ENCODE measurements at places on chromosomes 16 and 17.
A peak's percentile ranks its signal among the peaks of the same experiment; 100 is the strongest.

GRCh38 chr17:73311428-73311780 is 397 bp downstream of the CDC42EP4 start:
- peak; percentile 55 for DNase-seq

DNA sequence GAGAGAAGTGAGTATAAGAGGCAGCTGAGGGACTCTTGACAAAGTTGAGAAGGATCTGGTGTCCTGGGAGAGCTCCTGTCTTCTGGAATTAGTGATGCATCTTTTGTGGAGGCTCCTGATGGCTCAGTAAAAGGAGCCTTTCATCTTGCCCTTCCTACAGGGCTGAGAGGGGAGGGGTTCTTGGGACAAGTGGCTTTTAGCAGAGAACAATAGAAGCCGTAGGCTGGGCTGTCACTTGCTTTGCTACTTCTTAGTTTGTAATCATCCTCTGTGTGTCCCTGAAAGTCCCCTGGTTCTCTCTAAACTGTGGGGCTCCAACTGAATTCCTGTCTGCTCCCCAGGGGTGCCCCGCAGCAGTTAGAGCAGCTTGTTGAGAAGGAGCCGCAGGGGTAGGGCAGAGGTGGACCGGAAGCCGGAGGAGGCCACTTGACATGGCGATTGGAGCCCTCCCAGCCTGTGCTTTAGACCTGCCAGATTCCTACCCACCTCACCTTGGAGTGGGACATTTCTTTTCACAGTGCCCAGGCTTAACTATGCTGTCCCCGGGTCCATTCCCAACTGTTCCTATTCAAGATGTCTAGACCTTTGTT is 85.1 kb downstream of the PRKCA start:
- DNase-seq: no peak

GRCh38 chr16:14106457-14106856 is 35.3 kb downstream of the MRTFB start:
- DNase-seq: no peak

DNA sequence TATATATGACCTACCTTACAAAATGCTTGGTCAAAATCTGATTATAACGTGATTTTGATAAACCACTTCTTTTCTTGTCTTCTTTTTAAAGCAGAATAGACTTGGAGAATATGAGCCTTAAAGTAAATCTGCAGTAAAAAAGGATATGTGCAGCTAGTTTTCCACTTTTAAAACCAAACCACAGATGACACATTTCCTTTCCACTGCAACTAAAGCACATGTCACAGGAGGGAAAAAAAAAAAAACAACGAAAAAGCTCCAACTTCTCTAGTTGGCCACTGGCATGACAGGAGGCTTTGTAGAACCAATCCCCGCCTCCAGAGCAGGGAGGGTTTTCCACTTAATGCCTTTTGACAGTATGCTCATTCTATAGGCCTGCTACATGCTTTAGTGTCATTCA is at the start of gene EVI2A:
EVI2A (minus strand) TSS at position 142 of the 400 bp plus-strand sequence. CDS start 2,609 bp downstream, outside the sequence.
- no peak for DNase-seq

DNA sequence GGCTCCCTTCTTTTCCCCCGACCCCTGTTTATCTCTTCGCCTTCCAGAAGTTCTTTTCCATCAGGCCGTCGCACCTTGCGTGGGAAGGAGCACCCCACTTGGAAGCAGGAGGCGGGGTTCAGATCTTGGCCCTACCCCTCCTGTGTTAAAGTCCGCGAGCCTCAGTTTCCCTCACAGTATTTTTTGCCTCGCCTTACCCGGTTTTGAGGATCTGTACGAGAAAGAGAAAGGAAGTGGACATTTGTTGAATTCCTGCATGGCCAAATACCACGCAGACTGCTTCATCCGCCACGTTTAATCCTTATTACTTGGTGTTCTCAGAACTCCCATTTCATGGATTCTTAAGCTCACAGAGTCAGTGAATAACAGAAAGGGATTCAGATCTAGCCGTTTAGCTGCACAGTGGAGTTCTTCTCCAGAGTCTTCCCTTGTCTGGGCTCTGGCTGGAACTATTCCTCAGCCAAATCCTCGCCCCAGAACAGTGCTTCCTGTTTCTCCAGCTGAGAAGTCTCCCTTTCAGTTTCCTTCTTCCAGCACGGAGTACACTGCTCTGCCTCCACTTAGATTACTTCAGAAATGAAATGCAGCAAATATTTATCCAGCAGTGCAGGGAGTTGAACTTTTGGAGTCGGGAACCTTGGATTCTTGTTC is 590 bp downstream of the TMEM219 start:
- DNase-seq: no peak

- DNase-seq: no peak
Observed at GRCh38 chr17:72937707-72938106, 154.8 kb downstream of the SLC39A11 start.

GRCh38 chr17:80421381-80422090 is 6.6 kb downstream of the ENDOV start:
- no peak for DNase-seq

DNA sequence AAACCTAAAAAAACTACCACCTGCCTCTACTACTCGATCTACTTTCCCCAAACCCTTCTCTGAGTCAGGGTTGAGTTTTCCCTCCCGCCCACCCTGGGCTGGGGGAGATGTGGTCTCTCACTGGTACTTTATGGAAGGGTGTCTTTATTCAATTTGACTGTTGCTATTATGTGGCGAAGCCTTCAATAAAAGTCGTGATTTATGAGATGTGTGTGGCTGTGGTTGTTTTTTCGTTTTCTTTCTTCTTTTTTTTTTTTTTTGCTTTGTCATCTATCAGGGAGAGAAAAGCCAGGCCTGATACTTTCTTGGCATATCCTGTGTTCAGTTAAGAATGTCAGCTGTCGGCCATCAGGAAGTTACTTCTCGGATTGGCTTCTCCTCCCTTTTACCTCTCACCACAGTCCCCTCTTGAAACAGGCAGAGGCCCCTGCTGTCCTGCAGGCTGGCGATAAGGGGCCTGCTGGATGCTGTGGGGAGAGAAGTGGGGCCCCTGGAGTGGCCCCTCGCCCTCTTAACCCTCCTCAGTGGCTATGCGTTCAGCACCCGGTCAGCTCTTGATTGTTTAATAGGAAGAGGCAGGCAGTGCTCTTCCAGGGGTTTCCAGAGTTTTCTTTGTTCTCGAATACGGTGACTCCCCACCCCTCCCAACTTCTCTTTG is 123.0 kb downstream of the MSI2 start:
- DNase-seq: no peak

DNA sequence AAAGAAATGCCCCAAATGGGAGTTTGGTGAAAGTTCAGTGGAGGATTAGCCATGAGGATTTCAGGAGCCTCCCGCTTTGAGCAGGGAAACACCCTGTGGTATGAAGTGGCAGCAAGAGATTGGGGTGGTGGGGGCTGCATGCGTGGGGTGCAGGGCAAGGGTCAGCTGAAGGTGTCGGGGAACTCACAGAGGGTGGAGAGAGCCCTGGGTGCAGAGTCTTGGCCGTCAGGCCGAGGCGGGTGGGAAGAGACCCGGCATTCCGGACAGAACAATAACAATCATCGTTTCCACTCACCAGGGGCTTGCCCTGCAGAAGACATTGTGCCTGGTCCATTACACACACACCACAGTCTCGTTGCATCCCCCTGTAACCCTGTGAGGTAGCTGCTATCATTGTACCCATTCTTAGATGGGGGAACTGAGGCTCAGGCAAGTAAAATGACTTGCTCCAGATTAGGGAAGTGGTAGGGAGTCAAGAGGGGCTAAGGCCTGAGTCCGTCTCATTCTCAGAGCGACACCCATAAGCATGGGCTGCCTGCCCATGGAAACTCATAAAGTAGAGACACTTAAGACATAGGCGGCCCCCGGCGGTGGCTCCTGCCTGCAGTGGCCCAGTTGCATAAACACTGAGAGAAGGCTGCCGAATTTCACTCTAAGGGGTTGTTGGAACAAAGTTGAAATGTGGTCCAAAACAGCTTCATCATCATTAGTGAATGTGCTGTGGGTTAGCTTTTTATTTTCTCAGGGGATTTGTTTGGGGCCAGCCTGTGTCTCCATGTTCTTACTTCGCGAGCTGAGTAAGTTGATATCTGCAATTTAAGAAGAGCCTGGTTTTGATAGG is 93.3 kb downstream of the CMIP start:
- DNase-seq: no peak

DNA sequence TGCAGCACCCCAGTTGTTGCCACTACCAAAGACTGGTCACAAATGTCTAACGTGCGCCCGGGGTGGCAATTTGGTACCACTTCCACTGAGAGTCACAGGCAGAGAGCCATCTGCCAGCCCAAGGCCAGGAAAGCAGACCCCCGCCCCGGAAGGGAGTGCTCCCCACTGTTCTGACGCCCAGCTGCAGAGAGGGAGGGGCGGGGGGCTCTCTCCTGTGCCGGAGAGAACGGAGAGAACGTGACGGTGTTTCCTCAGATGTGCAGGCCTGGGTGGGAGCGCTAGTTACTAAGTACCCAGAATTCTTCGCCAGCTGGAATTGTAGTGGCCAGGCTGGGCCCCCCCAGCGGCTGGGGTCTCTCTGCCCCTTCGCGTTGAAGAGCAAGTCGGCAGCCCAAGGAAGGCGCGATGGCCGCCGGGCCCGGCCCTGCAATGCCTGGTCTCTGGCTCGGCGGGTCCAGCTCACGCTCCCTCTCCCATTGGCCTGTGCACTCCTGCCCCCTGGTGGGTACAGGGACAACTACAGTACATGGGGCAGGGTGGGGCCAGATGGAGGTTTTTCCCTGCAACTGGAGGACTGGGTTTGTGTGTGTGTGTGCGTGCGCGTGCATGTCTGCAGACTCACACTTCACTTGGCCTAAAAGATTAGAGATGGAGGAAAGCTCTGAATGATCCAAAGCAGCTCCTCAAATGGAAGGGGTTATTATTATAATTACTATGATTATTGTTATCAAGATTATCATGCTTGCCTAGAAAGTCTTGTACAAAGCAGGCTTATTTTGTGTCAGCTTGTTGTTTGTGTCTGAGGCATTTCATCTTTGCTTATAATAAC is 107.1 kb downstream of the AMFR start:
- peak; percentile 78 for DNase-seq

DNA sequence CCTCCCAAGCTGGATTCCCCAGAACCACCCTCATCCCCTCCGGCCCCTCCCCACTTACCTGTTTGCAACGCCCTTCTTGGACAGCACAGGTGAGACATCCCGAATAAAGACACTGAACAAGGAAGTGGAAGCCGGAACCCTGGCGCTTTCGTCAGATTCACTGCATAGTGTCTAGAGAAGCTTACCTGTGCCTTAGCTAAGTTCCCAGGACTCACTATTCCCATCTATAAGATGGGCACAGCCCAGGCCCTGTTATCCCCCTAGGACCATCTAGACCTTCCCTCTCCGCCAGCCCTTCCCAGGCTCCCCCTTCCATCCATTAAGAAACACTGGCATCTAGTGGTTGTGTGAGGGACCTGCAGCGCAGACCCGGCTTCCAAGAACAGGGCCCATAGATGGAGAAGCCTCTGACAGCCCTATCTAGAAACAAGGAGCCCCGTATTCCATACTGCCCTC is 26.9 kb upstream of the RPL38 start:
- DNase-seq: no peak

DNA sequence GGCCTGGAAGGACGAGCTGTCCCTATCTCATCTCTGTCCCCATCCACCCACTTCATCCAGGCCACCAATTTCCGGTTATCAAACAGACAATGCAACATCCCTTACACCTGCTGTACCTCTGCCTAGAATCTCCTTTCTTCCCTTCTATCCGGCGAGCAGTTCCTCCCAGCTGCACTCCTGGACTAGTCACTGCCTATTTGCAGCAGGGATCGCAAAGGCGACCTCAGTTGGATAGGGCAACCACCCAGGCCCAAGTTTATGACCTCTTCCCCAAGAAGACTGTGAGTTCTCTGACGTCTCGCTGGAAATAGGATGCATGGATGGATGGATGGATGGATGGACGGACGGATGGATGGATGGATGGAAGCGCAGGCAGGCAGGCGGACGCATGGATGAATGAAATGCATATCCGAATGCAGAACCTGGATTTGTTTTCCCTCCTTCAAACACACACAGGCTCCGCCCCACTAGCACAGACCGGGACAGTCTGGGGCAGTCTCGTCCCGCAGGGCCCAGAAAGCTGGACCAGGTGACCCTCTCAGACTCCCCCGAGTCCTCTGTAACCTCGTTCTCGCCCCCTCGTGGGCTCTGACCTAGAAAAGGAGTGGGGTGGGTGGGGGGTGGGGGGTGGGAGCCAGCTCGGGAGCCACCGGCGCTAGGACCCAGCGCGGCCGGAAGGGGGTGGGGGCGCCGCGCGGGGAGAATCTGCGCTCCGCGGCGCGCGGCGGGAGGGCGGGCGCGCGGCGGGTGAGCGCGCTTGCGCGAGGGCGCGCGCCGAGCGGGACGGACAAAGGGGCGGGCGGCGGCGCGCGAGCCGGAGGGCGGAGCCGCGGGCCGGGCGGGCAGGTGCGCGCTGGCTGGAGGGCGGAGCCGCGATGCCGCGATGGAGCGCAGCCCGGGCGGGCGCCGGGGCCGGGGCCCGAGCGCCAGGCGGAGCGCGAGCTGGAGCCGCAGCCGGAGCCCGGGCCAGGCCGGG is at the start of gene SBK1:
SBK1 (plus strand) TSS at position 875 of the 976 bp plus-strand sequence. CDS start 24,867 bp downstream, outside the sequence.
- DNase-seq: peak; percentile 43

DNA sequence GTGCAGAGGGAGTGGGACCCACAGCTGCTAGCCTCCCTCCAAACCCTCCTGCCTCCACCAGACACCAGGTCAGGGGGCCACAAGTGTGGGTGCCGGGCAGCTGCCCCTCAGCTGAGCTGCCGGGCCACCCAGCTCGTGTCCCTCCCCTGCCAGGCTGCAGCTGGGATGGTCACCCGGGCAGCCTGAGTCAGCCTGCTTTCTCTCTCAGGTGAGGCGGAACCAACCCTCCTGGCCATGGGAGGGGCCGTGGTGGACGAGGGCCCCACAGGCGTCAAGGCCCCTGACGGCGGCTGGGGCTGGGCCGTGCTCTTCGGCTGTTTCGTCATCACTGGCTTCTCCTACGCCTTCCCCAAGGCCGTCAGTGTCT is 6.9 kb downstream of the SLC16A3 start:
- no peak for DNase-seq

DNA sequence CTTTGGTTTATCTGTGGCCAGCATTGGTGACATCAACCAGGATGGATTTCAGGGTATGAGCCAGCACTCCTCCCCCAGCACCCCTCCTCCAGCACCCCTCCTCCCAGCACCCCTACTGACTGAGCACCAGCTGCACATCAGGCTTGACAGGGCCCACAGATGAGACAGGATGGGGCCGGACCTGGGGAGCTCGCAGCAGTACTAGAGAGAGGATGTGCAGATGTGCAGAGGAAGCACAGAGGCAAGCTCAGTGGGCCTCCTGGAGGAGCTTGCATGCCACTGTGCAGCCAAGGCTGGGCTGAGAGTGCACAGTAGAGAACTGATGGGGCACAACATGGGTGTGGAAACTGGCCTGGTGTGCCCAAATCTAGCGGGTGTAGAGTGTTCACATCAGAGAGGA is 16.2 kb downstream of the ITGA3 start:
- no peak for DNase-seq

DNA sequence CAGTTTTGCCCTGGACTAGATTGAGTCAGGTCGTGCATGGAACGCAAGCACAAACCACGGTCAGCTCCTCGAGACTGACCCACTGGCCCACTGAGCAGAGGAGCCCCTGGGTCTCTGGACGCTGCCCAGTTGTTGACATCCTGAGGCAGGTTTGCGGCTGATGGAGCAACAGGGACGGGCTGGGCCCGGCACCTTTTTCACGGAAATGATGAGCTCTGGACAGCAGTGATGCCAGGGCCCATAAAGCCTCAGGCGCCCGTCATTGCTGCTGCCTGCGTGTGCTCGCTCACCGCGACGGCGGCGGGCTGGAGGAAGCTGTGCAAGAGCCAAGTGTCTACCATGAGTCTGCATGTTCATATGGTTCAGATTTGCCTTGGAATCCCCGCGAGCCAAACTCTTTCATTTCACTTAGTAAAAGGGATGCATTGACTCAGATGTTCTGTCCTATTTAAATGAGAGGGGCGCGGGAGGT is 30.8 kb upstream of the CRISPLD2 start:
- no peak for DNase-seq

Data from breast epithelium (tissue), 4 donors.